ENCODE measurements at places on chromosomes 16 and 17.

DNA sequence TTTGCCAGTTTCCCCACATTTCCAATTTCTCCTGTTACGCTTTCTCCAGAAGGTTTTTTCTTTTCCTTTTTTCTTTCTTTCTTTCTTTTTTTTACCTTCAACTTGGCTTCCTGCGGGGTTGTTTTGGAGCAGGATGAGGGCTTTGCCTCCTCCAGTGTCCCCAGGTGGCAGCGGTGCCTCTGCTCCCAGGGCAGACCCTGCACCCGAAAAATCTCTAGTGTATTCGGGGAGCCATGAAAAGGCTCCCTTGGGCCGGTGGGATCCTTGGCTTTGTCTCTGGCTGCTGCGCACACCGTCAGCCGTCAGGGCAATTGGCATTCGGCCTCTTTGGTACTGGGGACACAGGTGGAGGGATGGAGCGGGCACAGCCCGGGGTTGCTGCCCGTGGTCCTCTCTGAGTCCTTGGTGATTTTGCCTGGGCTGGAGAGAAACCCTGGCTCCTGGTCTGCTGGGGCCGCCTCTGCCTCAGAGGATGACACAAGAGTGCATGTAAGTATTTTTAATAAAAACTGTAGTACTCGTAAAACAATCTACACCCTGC, 846 bp downstream of the ITGB3 start:
- no peak for DNase-seq

DNA sequence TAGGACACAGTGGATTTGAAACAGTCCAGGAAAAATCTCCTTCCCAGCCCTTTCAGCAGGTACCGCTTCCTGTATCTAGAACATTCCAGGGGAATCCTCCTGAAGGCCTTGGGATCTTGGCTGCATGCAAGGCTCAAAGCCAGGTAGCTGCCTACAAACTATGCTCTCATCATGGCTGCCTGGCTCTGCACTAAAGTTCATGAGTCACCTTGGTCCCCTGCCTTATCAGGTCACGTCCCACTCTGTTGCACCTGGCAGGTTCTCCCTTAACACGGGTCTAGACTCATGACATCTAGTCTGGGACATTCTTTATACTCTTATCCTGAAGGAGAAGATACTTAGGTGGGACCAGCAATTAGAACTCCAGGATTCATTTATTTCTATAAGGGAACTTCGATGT, 15.8 kb downstream of the FA2H start:
- DNase-seq = no peak

GRCh38 chr17:34990921-34991365, 10.6 kb downstream of the LIG3 start:
- no peak for DNase-seq

DNA sequence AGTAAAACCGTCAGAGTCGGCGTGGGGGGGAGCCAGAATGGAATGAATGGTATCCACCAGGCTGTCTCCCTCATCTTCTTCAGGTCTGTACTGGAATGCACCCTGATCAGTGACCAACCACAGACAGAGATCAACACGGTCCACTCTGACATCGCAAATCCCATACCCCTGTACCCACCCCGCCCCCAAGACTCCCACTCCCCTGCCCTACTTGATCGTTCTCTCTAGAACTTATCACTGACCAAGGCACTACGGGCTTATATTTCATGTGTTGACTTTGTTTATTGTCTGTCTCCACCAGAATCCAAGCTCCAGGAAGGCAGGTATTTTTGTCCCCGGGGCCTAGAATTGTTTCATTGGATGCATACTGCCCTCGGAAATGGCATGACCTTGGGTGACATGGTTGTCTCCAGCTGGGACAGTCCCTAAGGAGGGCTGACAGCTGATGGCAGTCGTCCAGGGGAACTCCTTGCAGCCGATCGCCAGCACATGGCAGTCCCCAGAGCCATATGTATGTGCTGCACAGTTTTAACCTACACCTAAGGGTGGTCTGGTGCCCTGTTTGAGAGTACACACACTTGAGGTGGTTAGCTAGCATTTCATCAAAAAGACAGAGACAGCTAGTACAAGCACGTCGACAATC, 526 bp upstream of the MFSD6L start:
- no peak for DNase-seq

DNA sequence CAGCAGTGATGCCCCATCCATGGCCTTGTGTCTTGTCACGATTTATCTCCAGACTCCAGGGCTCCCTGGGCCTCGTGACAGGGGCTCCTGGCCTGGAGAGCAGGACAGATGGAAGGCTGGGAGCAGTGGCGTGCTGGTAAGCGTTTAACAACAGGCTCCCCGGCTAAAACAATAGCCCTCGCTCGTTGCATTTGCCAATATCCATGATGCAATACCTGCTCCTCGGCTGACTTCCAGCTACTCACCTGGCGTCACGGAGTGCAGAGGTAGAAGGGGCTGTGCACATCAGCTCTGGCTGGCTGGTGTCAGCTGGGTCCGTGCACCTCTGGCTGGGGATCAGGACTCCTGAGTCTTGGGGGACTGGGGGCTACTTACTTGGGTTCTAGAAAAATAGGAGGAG, 1.5 kb upstream of the BICDL2 start:
- DNase-seq = no peak

GRCh38 chr16:819336-820043, 19.0 kb upstream of the GNG13 start:
- DNase-seq = no peak

Measured in cerebellar nuclear complex (tissue), 1 donor.